ENCODE measurements at places on chromosomes 16 and 17.

DNA sequence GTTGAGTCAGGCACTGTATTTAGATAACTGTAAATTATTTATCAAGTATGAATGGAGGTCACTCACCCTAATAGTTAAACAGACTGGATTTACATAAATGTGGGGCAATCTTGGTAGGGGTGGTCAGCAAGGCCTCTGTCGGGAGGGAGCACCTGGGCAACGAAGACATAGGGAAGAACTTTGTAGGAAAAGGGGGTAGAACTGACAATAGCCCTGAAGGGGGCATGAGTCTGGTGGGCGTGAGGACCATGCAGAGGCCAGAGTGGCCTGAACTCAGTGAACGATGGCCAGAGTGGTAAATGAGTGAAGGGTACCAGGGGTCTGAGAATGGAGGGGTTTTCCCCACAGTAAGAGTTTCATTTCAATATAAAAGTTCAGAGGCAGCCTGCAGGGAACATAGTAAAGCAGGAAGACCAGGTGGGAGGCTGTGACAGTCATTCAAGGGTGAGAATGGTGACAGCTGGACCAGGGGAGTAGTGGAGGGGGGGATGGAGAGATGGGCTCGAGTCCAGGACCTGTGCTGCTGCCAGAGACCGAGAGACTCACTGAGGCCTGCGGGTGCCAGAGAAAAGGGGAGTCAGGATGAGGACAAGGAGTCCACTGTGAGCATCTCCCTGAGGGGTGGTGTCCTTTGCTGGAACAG, 2.9 kb downstream of the C17orf67 start:
- DNase-seq, result no peak

DNA sequence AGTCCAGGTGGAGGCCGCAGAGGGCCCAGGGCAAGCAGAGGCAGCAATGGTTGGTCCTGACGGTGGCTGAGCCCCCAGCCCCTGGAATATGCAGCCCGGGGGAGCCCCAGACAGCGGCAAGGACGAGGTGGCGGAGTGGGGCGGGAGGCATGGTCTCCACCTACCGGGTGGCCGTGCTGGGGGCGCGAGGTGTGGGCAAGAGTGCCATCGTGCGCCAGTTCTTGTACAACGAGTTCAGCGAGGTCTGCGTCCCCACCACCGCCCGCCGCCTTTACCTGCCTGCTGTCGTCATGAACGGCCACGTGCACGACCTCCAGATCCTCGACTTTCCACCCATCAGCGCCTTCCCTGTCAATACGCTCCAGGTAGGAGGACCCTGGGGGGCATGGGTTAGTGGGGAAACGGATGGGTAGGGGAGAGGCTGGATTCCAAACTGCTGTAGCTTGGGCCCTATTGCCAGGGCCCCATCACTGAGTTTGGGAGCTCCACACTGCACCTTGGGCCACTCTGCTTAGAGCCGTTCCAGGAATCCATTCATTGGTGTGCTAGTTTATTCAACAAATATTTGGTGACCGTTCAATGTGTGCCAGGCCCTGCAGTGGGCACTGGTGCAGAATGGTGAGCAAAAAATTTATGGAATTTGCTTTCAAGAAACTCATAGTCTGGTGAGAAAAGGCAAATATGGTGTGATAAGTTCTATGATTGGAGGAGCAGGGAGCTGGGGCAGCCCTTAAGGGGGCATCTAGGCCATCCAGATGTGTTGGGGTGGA, 3.8 kb downstream of the RASL10B start:
- DNase-seq, result no peak

- DNase-seq, result peak; percentile 35
Measured at GRCh38 chr16:83899272-83899897, 470 bp downstream of the MLYCD start.

DNA sequence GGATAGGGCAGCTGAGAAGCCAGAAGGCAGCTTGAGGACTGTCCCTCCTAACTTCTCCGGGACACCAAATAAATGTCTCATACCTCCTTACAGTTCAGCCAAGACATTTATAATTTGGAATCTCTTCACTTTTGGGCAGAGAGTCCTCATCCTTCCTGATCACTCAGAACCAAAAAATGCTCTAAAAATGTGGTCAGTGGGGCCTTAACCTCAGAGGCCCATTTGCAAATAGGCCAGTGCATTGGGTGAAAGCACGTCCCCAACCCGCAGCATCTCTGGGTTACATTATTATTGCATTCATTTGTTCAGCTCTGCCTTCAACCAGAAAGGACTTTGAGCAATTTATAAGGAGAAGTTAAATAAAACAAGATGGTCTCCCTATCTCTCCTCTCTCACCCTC, 112.4 kb upstream of the IRX3 start:
- DNase-seq, result peak; percentile 23

GRCh38 chr17:38404174-38404943, 23.9 kb upstream of the ARHGAP23 start:
- DNase-seq, result no peak

- DNase-seq, result no peak
Measured at GRCh38 chr17:43547659-43548256, 1.6 kb upstream of the ETV4 start.

DNA sequence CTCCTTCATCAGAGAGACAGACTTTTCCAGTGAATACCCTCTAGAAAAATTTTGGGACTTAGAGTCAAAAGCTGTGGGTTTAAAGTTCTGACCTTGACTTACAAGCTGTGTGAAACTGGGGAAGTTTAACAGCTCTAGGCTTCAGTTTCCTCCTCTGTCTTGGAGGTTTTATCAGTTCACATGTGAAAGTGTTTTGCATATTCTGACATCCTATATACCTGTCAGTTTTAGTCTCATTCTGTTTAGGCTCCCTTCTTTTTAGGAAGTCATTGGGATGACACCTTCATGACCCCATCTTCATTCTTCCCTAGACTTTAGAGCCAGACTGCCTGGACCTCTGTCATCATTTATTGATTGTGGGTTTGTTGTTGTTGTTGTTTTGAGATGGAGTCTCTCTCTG, 44.4 kb downstream of the YPEL2 start:
- DNase-seq, result no peak

DNA sequence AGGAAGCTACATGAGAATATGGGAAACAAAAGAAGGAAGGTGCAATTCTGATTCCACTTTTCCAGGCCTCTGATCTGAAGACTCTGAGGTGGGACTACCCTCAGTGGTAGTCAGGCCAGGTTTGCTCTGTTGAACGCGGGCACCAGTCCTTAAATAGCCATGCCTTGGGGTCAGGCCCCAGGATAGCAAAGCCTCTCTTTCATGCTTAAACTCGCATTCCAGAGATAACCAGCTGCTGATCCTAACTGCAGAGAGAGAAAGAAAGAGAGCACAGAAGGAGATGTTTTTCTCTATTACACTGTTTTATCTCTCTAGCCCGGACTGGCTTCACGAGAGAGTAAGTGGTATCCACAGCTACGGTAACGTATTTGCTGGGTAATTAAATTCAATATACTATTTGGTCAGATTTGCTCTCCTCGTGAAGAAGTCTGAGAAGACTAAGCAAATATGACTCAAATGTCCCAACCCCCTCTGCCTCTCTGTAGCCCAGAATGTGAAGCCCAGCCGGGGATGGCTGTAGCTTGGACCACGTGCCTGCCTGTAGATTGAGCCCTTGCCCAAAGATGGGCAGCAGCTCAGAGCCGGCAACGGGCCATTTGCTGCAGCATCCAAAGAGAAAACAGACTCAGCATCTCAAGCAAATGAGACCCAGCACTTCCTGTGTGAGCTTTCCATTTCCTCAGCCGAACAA, 122.2 kb downstream of the SMG6 start:
- peak; percentile 95 for DNase-seq

GRCh38 chr17:18949566-18949965, 2.4 kb upstream of the SLC5A10 start:
- no peak for DNase-seq

DNA sequence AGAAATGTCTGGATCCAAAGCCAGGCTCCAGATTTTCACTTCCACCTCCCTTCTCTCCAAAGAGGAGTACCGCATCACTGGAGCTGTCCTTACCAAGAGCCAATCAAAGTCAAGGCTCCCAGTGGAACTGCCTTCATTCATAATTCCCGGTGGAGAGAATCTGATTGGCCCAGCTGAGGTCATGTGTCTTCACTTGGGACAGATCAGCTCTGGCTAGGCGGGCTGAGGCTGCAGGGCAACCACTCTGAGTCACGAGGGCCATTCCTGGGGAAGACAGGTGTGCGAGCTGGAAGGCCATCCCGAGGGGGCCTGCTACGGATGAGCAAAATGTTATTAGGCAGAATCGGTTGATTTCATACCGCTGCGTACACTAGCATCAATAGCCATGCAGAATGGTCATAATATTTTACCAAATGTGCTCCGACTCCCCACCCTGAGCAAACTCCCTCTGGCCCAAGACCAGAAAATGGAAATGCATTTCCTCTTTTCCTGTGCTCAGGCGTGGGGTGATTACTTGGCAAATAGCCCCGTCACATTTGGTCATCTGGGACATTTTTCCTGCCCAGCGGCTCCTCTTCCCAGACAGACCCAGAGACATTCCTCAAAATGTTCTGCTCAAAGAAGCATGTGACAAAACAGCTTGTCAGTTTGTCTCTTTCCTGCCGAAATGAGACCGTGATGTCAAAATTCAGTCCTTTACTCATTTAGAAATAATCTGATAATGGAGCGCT, 111.1 kb downstream of the AIPL1 start:
- DNase-seq, result no peak

- no peak for DNase-seq
Measured at GRCh38 chr17:62859146-62859545, 51.0 kb upstream of the MARCHF10 start.

- DNase-seq, result peak; percentile 30
Measured at GRCh38 chr17:46977348-46977747, 1.7 kb downstream of the RPRML start.

DNA sequence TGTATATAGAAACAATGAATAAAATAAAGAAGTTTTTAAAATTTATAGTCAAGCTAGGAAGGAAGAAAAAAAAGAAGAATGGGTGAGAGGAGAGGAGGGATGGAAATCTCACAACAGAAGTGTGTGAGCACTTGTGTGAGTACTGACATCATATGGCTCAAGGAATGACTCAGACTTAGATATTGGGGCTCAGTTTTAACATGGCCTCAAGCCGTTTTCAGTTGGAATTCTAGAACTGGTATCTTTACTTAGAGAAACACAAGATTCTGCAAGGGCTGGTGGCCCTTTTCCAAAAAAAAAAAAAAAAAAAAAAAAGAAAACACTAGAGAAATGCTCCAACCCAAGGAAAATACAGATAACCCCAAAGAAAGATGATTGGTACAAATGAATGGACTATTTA, 55.1 kb downstream of the STXBP4 start:
- no peak for DNase-seq

DNA sequence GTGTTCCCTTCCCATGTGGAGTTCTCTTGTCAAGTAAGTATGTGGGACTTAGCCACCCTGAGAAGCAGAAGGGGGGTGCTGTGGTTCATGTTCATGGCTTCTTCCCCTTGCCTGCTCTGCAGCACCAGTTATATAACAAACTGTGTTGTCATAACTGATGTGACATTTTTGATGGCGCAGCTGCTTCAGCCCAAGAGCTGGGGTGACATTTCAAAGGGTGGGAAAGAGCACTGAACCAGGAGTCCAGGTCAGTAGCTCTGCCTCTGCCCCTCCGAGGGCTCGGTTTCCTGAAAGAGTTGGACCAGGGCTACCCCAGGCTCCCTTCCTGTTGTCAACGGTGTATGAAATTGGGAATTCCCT, 7.4 kb downstream of the GNAO1 start:
- no peak for DNase-seq

DNA sequence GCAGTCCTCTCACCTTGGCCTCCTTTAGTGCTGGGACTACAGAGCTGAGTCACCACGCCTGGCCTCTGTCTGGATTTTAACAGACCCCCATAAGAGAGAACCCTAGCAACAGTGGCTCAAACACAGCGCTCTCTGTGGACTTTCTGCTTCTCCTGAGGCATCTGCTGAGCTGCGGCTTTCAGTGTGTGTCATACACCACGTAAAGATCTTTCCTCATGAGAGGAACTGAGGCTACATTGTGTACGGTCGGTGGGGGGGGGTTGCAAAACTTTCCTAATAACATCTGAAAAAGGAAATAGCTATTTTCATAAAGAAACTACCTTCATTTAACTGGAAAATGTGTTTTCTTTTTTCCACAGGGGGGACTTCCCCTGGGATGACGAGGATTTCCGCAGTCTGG, 32.9 kb downstream of the DEF8 start:
- DNase-seq, result no peak

Data from fibroblast of upper back skin (primary cell).